ENCODE measurements at places on chromosomes 1 and 21.

DNA sequence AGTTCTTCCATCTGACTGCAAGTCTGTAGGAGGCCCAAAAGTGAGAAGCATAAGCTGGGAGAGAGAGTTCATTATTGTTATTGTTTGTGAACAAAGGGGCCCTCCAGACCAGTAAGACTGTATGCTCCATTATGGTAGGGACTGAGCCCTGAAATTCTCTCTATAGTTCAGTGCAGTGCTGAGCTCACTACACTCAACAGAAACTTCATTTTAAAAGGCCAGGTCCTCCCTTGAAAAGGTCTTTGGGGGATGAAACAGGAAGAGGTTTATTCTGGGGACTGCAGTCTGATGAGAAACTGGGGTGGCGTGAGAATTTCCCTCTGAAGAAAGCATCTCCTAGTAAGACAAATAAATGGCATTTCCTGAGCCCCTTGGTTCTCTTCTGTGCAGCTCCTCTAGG lies 5.5 kb upstream of the GATAD2B start:
- DNase-seq: no peak

- DNase-seq: no peak
Measured at GRCh38 chr1:233261206-233261605, 34.3 kb downstream of the PCNX2 start.

DNA sequence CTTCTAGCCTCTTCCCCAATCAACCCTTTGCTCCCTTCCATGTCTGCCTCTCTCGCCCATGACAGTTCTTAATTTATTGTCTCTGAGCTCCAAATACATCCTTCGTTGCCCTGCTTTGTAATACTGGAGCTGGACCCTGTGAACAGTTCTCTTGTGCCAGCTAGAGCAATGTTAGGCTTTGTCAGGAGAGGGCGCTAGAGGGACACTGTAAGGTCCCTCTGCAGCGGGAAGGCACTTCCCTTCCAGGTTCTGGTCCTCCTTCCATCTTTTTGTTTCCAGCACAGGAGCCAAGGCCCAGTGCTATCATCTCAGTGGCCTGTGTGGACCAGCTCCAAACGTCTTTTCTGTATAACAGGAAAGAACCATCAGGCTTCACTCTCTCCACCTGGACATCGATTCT lies 95.9 kb downstream of the PTPRU start:
- DNase-seq: no peak

DNA sequence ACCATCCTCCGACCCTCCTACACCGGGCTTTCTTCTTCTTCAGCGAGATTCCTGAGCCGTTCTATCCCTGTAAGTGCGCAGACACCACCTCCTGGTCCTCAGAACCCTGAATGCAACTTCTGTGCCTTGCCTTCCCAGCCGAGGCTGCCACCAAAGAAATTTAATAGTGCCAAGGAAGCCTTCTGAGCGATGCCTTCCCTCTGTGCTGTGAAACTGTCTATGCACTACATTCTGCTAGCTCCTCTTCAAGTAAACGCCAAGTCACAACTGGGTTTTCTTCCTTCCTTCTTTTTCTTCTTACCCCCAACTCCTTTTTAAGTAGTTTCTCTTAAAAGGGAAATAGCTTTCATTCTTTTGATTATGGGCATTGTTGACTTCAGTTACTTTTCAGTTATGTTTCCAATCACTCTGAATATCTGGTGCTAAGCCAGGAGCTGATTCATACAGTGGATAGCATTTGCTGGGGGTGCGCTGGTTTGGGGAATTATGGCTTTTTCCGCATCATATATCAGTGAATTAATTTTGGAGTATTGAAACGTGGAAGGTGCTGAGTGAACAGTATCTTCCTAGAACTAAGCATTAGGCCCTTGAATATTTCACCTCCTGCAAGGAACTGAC lies 38.6 kb upstream of the GPR88 start:
- no peak for DNase-seq

- DNase-seq: no peak
Measured at GRCh38 chr1:14945132-14946010, 208.2 kb upstream of the TMEM51 start.

DNA sequence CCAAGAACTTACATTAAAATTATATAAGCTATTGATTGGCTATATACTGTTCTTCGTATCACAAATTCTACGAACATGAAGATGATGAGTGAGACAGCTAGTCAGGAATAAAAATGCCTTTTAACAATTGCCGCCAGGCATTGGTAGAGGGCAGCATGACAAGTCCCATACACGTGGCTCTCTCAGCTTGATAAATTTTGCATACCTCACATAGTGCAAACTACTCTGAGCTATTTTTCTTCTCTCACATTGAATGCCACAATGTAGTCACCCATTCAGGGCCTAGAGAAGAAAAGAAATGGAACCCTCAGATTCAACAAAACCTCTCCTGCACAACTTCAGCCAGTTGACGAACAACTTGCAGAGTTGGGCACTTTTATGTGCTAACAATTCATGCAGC lies 27.0 kb upstream of the FMO2 start:
- no peak for DNase-seq

DNA sequence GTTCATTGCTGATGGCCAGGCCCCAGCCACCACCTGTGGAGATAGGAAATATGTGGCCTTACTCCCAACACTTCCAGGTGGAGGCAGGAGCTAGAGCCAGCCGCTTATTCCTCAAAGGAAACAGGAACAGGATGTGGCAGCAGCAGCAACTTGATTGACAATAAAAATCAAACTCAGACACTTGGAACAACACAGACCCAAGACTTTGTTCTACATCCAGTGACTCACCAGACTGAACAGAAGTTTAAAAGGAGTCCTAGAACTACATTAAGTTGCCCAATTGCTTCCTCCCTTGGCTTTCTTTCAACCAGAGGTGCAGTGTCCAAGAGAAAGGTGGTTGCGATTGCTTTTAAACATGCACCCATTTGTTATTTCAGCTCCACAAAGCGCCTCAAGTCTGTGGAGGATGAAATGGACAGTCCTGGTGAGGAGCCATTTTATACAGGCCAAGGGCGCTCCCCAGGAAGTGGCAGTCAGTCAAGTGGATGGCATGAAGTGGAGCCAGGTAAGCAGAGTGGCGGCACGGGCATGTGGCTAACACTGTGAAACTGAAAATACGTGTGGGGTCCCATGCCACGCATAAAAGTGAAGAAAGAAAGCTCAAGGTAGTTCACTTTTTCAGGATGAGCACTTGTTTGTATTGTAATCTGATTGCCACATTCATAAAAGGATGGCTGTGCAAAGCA lies 276.6 kb downstream of the NFIA start:
- DNase-seq: no peak

- DNase-seq: no peak
Measured at GRCh38 chr1:33378524-33378923, 52.4 kb downstream of the PHC2 start.

GRCh38 chr1:95753382-95754016 lies 519.5 kb downstream of the RWDD3 start:
- DNase-seq: no peak

DNA sequence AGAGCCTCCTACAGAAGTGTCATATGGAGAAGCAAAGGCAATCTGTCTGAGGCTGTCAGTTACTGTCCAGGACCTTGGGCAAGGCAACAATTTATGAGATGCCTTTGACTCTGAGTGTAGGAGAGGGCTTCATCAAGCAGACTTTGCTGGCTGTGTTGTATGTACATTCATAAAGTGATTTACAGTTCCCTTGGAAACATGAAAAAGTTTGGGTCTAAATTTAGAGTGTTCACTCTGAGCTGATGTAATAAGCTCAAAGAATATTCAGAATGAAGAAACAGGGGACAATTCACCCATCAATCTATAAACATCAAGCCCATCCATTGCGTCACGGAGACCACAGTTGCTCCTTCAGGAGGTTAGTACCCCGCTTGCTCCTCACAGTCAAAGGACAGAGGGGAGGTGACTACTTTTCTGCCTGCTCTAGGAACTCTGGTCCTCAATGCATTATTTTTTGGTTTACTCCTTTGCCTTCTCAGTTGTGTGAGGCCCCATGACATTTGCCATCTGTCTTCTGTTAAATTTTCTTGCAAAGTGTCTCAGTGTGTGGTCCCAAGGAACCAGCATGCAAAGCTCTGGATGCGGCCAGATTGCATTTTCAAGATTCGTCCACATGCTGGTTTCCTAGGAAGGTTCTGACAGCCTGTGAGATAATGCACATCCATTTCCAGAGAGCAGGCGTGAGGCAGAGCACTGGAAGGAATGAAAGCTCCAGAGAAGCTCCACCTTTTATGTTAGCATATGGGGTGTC lies 241.1 kb upstream of the KIAA0040 start:
- no peak for DNase-seq

DNA sequence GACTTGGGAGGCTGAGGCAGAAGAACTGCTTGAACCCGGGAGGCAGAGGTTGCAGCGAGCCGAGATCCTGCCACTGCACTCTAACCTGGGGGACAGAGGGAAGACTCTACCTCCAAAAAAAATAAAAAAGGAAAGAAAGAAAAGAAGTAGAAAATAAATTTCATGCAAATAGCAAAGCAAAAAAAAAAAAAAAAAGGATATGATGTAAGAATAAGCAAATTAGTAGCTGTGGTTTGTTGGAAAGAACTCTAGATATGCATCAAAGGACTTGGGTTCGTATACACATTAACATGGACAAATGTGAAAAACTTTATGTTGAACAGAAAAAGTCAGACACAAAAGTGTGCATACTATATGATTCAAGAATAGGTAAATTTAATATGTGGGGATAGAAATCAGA lies 11.9 kb downstream of the WASF2 start:
- DNase-seq: no peak

DNA sequence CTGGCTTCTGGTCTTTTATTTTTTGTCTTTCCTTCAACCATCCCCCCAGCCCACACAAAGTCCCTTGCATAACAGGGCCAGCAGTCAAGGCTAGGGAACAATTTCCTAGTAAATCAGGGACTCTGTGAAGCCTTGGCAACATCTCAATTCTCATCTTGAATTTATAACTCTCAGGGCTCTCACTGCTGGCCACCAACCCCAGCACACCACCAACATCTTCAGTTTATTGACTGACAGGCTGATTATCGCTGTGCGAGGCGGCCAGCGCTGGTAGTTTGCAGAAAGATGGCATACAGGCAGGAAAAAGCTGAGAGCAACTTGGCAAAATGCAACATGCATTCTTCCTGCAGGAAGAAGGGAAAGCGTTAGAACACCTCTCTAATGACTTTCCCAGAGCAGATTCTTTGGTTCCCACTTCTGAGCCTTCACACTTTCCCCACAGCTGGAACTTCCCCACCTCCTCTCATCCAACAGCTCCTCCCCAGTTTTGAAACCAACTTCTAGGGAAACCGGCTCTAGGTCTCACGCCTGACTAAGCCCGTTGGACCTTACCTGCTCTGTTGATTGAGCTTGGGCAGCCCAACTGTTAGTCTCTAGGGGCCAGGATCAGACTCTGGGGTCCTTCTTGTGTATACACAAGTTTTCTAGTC lies 26.3 kb upstream of the CSF1 start:
- DNase-seq: no peak

- no peak for DNase-seq
Measured at GRCh38 chr1:147167365-147167764, 4.9 kb downstream of the PRKAB2 start.

DNA sequence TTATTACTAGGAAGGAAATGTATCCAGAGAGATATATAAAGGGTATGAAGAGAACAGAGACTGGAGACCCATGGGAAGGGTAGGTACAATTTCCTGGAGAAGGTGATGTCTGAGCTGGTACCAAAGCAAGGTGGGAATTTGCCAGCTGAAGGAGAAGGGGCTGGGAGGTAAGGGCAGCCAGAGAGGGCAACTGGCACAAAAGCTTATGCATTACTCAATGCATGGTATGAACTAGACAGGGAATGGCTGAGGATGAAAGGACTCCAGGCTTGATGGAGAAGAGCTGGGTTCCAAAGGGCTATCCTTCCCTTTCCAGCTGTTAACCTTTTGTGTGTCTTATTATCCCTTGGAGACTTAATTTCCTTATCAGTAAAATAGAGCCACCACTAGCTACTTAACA lies 113.6 kb upstream of the GADD45A start:
- no peak for DNase-seq

GRCh38 chr1:228091084-228091483 lies 8.6 kb downstream of the ARF1 start:
- no peak for DNase-seq

DNA sequence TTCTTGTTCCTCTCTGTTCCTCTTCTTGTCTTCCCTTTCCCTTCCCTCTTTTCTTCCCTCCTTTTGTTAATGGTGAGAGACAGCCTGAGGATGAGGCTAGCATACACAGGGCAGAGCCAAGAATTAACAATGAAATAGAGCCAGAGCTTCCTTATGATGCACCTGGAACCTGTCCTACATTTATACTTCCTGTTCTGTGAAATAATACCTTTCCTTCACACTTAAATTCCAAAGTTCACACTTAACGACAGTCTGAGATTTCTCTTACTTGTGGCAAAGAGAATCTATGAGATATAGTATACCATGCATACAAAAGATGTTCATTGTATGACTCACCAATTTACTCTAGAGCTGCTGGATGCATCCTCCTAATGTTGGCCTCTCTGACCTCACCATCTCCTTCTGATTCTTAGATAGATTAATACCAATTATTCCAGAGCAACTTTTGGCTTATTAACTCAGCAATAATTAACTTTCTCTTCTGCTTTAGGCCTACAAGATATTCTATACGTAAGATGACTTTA lies 30.8 kb upstream of the TSNAX start:
- DNase-seq: no peak

DNA sequence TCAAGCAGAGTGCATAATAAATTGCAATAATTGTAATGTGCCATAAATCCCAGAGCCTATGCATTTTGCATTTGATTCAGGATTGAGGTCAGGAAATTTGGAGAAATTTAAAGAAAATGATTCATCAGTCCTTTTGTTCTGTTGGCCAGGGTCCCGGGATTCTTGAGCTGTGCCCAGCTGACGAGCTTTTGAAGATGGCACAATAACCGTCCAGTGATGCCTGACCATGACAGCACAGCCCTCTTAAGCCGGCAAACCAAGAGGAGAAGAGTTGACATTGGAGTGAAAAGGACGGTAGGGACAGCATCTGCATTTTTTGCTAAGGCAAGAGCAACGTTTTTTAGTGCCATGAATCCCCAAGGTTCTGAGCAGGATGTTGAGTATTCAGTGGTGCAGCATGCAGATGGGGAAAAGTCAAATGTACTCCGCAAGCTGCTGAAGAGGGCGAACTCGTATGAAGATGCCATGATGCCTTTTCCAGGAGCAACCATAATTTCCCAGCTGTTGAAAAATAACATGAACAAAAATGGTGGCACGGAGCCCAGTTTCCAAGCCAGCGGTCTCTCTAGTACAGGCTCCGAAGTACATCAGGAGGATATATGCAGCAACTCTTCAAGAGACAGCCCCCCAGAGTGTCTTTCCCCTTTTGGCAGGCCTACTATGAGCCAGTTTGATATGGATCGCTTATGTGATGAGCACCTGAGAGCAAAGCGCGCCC lies 8.7 kb downstream of the PROX1 start:
- no peak for DNase-seq

DNA sequence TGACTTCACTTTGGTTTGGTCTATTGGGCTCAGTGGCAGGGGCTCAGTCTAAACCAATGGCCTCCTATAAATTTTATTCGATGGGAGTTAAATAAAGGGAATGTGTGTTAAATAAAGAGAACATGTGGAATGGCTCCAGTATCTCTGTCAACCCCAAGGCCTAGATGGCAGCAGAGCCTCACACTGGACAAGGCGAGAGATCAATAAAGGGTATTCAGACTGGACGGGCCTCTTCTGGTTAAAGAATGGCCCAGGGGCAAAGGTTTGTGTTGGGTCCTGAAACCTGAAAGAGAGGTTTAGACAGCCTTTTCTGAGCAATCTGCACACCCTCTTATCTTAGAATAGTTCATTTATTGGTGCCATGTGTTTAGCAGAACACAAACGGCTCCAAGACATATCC lies 34.7 kb downstream of the SH3BP5L start:
- no peak for DNase-seq

GRCh38 chr1:36199934-36200741 lies 24.1 kb upstream of the THRAP3 start:
- DNase-seq: no peak

- no peak for DNase-seq
Measured at GRCh38 chr1:201302163-201303152, 19.2 kb downstream of the PKP1 start.

All from activated CD4-positive, alpha-beta T cell treated with anti-CD3 and anti-CD28 coated beads for 4 hours (primary cell).